ENCODE measurements at places on chromosomes 1 and 21. TPM values are rescaled to one million over a fixed set of nuclear protein-coding genes. Genes with fewer than 3 reads are reported as not detected.

The NEK2 gene
- total RNA-seq: 53.9 TPM

- H3K4me3 ChIP-seq: no peak overlapping the region
- H3K27me3 ChIP-seq: no peaks in the 10 kb centered on the region
- H3K36me3 ChIP-seq: no peaks in the 10 kb centered on the region
- H3K4me1 ChIP-seq: no peaks in the 10 kb centered on the region
- H3K27ac ChIP-seq: no peak overlapping the region
- DNase-seq: no peak
These were observed 487.5 kb upstream of the CHRM3 start for GRCh38 chr1:238898856-238899255.

- H3K36me3 ChIP-seq: no peaks in the 10 kb centered on the region
- H3K27ac ChIP-seq: no peak overlapping the region
- H3K4me1 ChIP-seq: no peaks in the 10 kb centered on the region
- H3K4me3 ChIP-seq: no peak overlapping the region
- no peak for DNase-seq
These were observed 34.4 kb upstream of the IGSF21 start for GRCh38 chr1:18073066-18073642.

The OR6K3 gene
- total RNA-seq: not detected

- no peak overlapping the region for H3K27ac ChIP-seq
- H3K27me3 ChIP-seq: no peaks in the 10 kb centered on the region
- no peak overlapping the region for H3K4me3 ChIP-seq
- H3K4me1 ChIP-seq: no peaks in the 10 kb centered on the region
These were observed 116.4 kb upstream of the HOOK1 start for GRCh38 chr1:59698386-59698785.

The ESPN gene
- 404 TPM for total RNA-seq

The HFM1 gene
- total RNA-seq: 27.1 TPM

The IL24 gene
- total RNA-seq: not detected

Measured in testis (tissue), 5 donors.